ENCODE measurements at places on chromosomes 3 and 15.

DNA sequence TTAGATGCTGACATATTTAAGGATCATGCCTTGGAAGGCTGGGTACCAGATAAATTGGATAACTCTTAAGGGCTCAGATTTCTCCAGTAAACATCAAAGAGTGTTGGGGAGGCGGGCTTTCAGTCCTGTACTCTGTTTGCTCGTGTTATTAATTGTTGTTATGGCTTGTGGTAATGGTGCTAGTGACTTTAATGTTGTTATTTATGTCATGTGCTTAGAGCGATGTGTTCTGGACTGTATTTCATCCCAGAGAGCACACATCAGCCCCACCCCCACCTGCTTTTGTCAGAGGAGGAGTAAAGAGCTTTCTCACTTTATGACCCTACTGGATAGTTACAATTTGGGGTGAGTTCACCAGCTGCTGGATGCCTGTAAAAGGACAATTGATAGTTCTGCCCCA lies 386.3 kb downstream of the EPHB1 start:
- DNase-seq = no peak

- no peak for DNase-seq
Measured at GRCh38 chr3:12138044-12138443, 20.7 kb downstream of the TIMP4 start.

GRCh38 chr3:11846281-11847266 lies at the start of gene TAMM41:
TAMM41 (minus strand) TSS chr3:11846885; CDS start chr3:11846636, 249 bp downstream.
- DNase-seq = peak; percentile 35

GRCh38 chr3:11498646-11499045 lies 145.1 kb downstream of the VGLL4 start:
- DNase-seq = no peak

DNA sequence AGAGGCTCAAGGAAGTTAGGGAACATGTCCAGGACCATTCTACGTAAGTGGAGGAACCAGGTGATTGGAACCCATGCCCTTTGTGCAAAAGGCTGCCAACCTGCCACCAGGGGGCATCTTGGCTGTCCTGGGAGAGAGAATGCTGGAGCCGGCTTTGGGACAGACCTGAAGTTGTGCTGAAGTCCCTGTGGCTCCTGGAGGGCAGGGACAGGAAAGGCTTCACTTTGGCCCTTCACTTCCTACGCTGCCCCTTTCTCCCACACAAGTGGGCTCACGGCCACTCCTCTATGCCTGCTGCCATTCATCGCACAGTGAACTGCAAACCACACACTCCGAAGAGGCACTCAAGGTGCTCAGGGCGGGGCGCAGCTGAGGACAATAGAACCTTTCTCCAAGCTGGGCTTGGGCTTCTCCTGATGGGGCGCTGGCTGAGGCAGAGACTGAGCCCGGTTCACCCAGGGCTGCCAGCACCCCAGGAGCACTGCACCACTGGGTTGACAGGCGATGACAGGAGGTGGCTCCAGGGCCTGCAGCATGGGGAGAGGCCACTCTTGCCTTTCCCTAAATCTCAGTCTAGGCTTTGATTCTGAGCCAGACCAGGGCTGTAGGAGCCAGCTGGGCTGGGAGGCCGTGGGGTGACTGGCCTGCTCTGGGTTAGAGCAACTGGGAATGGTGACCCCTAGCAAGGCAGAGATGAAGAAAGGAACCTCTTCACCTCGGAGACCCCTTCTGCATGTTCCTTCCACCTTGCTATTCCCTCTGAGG lies 8.4 kb downstream of the SHF start:
- no peak for DNase-seq

GRCh38 chr3:197349368-197349767 lies 51.0 kb upstream of the DLG1 start:
- no peak for DNase-seq

DNA sequence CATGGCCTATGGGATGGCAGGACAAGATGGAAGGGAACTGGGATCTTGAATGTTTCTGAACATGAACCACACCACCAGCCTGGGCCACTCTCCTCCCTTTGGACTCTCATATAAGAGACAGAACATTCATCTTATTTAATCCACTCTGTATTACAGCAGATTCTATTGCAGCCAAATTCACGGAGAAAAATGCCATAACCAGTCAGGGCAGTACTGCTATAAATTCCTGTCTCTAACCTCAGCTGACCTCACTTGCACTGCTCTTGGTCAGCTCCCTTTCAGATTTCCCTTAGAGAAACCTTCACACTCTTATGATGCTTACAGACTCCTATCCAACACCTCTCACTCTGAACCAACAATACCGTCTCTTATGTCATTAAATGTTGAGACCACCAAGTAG lies 101.4 kb downstream of the RYK start:
- no peak for DNase-seq

DNA sequence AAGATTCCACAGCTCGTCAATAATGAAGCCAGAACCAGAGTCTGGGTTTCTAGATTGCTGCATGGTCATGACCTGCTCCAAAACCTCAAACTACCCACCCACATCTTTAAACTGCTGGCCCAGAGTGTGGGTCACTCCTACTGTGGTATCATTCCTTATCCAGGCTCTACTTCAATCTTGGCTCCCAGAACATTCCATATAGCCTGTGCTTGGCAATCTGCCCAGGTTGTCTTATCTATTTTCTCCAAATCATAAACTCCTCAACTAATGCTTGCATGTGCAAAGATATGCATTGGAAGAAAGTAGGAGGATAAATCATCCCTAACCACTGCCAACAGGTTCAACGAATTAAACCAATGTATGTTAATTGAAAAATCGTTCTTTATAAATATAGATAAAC lies 169.7 kb downstream of the ANXA2 start:
- DNase-seq = no peak

DNA sequence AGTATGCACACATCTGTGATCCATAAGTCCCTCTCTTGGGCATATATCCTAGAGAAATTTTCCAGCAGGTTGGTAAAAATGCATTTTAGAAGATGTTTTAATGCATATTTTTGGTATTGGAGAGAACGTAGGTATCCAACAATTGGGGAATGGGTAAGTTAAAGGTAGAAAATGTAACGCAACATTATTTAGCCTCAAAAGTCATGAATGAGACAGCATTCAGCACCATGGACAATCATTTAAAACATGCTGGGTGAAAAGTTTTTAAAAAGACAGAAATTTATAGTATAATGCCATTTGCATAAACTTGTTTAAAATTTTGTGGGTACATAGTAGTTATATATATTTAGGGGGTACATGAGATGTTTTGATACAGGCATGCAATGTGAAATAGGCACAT lies 43.4 kb downstream of the TRIM69 start:
- DNase-seq = no peak

GRCh38 chr3:17740721-17741141 lies 1.7 kb downstream of the TBC1D5 start:
- DNase-seq = no peak

DNA sequence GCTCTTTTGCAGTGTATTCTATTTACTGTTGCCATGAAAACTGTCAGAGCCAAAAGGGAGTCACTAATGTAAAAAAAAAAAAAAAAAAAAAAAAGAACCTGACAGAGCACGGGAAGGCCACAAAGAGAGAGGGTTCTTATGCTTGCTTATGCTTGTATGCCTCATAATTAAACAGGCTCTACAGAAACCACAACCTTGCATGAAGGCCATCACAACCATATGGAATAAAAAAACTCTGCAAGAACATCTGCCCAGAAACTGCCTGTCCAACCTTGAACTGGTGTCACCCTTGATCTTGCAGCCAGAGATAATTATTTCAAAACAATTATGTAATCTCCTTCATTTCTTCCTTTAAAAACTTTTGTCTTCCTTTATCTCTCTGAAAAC lies 50.1 kb downstream of the CFAP20DC start:
- no peak for DNase-seq

DNA sequence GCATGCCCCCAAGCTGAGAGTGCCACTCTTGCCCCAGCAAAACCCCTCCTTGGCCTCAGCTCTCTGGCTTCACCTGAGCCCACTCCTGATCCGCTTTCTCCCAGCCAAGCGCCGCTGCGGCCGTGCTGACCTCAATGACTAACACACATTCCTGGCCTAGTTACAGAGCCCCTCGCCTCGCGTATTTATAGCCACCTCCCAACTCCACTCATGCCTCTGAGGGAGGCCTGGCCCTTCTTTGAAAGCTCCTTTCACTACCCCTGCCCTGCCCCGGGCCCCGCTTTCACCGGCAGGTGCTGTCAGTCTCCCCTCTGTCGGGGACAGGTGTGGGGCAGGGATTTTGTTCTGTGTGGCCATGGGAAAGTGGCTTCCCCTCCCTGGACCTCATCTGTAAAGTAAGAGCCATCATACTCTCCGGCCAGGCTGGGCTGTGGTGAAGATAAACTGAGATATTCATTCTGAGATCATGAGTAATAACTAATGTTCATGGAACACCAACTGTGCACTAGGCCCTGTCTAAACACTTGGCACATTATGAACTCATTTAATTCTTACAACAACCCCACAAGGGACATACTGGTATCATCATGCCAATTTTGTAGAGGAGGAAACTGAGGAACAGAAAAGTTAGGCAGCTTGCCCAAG lies 13.2 kb upstream of the ATP2B2 start:
- no peak for DNase-seq

All from GOT3 (cell line).